Stimulated activated CD4-positive, alpha-beta T cell treated with anti-CD3 and anti-CD28 coated beads, Interleukin-15, amount 100 ng/mL, for 48 hours (primary cell): ENCODE measurements at places on chromosomes 6 and 20.

DNA sequence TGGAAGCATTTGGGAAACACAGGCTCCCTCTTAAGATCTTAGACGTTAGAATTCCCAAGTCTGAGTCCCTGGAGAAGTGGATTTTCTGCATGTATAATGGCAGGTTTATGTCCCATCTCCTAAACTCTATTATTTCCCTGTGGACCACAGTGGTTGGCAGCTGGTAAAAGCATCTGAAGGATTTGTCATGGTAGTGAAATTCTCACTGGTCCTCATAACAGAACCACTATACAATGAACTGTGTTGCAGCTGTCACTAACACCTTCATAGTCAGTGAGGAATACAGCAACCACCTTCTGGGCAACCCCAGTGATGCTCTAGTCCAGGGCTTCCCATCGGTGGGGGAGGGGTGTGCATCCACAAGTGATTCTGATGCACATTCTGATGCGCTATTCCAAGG lies 396.9 kb downstream of the ZFAND3 start:
- DNase-seq, result no peak

GRCh38 chr6:33710296-33711121 lies 991 bp downstream of the UQCC2 start:
- DNase-seq, result no peak

GRCh38 chr6:150319924-150320323 lies 48.9 kb upstream of the IYD start:
- no peak for DNase-seq

- no peak for DNase-seq
Measured at GRCh38 chr6:134146268-134147033, 94.0 kb upstream of the SLC2A12 start.

DNA sequence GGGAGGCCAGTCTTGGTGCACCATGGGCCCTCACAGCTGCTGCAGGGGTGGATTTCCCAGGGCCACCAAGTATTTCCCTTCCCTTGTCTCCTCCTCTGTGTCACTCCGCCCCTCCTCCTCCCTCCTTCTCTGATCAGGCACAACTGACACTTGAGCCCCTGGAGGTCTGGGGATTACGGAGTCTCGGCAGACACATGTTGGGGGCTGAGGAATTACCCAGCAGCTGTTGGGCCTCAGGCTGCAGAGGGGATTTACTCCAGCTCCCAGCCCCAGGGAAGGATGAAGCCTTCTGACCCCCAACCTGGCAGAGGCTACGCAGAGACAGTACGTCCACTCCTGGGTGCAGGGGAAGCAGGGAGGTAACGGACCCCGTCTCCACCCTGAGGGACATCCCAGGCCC lies 420.5 kb upstream of the SULF2 start:
- no peak for DNase-seq
